ENCODE measurements at places on chromosomes 6 and 20.

GRCh38 chr20:50354721-50355589, 155.2 kb upstream of the PTPN1 start:
- no peak for DNase-seq

- no peak for DNase-seq
These were observed 28.8 kb downstream of the MTHFD1L start for GRCh38 chr6:150894191-150894744.

- DNase-seq, result peak; percentile 39
These were observed 12.9 kb downstream of the FARS2 start for GRCh38 chr6:5274231-5274630.

DNA sequence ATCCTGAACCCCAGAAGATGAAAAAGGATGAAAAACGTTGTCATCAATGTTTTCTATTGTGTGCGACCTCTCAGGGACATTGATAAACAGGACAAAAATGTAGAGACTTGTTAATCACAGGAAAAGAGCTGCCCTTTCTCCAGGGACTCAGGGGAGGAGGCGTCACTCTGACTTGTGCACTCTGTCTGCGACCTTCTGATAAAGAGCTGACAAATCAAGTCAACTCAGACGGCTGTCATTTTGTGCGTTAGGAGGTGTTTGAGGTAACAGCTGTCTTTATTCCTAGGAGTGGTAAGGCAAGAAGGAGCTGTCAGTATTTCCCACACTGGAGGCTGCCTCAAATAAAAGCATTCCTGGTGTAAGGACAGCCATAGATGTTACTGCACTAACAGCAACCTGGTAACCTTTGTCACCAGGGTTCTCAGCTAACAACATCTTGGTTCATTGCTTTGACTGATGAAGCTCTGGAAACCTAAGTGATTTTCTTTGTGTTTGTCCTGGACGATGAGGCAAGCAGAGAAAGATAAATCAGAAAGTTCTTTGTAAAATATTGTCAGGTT, 38.6 kb upstream of the NXT1 start:
- no peak for DNase-seq

DNA sequence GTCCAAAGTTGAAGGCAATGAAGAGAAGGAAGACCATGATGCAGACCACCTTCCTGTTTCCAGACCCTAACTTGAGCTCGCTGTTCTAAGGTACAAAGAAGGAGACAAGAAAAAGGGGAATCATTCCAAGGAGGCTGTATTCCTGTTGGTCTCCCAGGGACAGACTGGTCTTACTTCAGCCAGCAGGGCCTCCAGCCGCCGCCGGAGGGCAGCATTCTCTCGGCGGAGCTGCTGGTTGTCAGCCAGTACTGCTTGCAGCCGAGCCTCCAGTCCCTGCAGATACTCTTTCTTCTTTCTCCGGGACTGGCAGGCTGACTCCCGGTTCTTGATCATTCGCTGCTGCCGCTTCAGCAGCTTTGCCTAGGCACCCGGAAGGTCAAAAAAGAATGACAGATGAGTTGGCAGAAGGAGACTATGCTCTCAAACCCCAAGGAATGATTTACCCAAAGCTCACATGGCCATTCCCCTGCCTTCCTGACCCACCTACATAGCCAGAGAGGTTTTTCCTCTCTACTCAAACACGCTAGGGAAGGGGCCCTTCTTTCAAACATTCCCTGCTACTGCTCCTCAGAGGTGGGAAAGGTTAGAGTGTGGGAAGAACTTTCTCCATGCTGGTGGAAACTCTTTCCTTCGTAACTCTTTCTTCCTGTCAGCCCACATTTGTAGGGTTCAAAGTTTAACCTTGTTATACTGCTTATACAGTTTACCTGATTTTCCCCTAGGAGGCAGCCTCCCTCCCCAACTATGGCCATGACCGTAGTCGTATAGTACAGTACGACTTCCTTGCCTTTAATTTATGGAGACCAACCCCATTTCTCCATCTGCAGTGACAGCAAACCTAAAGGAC, 9.0 kb downstream of the ATF6B start:
- DNase-seq, result peak; percentile 88

DNA sequence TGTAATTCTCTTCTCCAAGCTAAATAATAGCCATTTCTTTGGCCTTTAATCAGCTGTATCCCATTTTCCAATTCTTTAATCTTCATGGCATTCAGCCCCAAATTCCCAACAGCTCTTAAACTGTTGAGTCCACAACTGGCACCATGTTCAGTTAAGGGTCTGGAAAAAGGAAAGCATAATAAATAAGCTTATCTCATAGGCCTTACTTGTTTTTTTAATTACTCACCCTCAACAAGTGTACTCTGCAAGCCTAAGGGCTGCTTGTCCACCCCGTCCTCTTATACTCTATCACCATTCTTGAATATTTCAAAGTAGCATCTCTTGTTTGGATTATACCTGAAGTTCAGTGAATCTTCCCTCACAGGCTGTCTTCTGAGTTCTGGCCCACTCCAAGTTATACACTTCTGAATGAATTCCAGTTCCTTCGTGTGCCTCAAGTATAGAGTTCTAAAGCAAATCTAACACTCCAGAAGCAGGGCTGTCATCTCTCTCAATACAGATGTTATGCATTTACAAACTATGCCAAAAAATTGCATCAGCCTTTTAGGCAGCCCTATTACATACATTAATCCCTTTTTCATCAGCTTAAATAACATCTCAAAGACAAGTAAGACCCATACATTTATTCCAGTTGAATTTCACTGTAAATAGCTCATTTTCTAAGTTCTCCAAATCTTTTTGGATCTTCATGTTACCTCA, 98.7 kb downstream of the COL21A1 start:
- no peak for DNase-seq

- peak; percentile 66 for DNase-seq
These were observed 3.0 kb upstream of the NCOA7 start for GRCh38 chr6:125787791-125788190.

GRCh38 chr6:150848400-150848799, 17.1 kb upstream of the MTHFD1L start:
- DNase-seq, result peak; percentile 10

- DNase-seq, result peak; percentile 58
These were observed 8.3 kb upstream of the TIAM2 start for GRCh38 chr6:154986787-154987235.

GRCh38 chr6:33584700-33585402, 4.8 kb upstream of the BAK1 start:
- no peak for DNase-seq

GRCh38 chr6:89965441-89966227, 71.4 kb downstream of the GJA10 start:
- DNase-seq, result no peak

- no peak for DNase-seq
These were observed 57.4 kb downstream of the PRL start for GRCh38 chr6:22239261-22239921.

DNA sequence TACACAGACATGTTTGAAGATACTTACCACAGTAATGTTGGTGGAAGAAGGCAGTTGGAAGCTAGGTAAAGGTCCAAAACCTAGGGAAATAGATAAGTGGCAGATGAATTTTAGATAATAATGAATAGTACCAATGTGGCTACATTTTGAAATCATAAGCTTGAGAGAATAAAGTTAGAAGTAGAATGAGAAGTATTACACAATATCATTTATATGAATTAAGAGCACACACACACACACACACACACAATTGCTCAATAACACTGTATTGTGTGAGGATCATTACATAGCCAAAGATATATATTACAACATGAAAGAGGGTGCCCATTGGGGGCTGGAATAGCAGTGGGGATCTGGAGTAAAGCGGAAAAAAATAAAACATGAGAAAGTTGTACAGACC, 149.0 kb upstream of the EYA4 start:
- DNase-seq, result no peak

DNA sequence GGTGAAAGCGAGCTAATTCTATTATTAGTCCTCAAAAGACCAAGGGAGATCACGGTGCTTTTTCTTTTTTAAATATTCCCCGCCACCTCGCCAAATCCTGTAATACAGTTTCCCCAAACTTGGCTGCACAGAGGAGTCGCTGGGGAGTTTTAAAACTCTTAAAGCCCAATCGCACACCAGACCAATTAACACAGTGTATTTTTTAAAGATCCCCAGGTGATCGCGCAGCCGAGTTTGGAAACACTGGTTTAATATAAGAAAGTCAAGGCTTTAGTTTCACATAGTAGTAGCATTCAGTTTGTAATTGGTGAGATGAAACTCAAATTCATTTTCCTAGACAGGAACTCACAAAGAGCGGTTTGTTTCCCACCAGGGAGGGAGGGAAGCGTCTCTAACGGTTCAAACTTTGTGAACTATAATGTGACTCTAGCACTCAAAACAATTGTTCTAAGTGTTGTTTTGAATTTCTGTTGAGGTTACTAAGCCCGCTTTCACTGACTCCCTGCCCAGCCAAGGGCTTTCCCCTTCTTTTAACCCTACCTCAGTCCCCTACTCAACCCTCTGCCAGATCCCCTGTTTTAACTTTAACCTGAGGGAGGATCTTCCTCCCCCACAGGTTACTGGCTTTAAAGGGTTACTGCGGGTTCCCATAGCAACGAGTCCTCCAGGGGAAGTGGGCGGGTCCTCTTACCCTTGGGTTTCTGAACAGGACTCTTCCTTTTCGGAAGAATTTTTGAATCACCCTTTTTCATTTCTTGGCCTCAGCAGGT, 25.7 kb upstream of the BTBD3 start:
- peak; percentile 79 for DNase-seq

- no peak for DNase-seq
These were observed 9.1 kb downstream of the DNAJC5 start for GRCh38 chr20:63903796-63904561.

DNA sequence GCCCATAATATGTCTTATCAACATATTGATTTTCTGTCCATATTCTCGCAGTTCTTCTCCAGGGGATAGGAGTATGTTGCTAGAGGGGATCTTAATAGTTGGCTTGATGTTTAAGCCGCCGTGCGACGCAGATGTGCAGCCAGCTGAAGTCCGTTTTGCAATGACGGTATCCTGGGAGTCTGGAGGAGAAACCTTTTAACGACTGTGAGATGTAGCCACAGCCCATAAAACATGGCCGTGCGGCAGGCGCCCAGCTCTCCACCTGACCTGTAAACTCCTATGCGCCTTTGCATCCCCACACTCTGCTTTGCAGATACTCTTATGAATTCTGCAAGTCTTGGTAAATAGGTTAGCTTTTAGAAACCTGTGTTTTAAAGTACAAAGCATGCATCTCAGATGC, 36.9 kb downstream of the BMP6 start:
- DNase-seq, result no peak

DNA sequence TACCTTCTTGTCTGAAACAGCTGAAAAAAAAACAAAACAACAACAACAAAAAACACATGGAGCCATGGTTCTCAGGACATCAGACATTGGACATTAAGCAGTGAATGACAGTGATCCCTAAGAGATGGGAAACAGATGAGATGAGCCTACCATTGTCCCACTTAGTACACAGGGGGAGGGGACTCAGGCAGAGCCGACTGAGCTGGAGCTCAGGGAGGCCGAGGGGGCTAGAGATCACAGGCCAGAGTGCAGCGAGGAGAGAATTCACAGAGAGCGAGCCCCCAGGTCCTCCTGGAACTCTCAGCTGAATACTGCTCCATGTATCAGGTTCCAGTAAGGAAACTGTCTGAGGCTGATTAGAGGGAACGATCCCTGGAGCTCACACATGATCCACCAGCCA, 134.6 kb downstream of the GRM4 start:
- DNase-seq, result no peak

DNA sequence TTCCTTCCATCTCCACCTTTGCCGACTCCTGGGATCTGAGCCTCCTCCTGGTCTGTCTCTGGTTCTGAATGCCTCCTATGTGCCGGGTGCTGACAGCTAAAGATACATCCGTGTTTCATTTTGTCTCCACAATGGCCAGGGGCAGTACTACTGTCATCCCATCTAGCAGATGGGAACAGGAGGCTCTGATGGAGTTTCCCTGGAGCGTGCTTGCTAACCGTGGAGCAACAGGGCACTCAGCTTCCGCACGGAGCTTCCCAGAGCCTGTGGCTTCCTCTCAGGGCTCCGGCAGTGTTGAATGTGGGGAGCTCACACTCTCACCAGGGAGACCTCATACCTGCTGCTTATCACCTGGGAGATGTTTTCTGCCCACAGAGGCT, 11.9 kb upstream of the NPBWR2 start:
- no peak for DNase-seq

GRCh38 chr6:33278392-33278741, 1.4 kb downstream of the B3GALT4 start:
- DNase-seq, result no peak

DNA sequence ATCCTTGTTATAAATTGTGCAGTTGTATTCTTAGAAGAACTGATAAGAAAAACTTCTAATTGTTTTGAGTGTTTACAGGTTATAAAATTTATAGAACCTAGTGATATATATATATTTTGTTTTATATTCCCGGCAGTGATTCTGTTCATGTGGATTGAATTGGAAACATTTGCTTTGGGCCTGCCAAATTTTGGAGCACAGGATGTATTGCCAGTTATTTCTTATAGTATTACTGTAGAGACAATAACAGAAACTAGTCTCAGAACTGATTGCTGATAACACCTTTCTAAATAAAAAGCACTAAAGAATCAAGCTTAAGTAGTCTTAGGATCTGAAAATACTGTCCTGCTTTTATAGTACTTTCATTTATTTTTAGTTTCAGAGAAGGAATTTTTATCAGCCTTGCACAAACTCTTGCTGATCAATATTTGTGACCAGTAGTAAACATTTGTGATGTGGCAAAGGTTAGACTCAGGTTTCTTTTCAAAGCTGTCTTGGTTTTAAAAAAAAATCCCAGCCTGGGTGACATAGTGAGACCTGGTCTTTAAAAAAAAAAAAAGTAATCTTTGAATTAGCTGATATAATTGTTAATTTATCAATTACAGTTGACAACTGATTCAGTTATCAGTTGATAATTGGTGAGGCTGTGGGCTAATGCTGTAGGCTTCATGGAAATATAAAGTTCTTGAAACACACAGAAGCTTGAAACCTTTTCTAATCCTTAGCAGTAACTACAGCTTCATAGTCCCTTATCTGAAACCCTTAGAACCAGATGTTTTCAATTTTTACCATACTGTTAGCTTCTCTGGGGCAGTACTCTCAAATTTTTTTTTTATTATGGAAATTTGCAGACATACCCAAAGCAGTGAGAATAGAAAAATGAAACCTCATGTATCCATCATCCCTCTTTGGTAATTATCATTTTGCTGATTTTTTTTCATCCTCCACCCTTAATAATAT, 42.4 kb downstream of the RNGTT start:
- no peak for DNase-seq

- no peak for DNase-seq
These were observed 6.0 kb downstream of the ASF1A start for GRCh38 chr6:118899948-118900347.

GRCh38 chr6:37025621-37026466, 20.4 kb downstream of the FGD2 start:
- no peak for DNase-seq

DNA sequence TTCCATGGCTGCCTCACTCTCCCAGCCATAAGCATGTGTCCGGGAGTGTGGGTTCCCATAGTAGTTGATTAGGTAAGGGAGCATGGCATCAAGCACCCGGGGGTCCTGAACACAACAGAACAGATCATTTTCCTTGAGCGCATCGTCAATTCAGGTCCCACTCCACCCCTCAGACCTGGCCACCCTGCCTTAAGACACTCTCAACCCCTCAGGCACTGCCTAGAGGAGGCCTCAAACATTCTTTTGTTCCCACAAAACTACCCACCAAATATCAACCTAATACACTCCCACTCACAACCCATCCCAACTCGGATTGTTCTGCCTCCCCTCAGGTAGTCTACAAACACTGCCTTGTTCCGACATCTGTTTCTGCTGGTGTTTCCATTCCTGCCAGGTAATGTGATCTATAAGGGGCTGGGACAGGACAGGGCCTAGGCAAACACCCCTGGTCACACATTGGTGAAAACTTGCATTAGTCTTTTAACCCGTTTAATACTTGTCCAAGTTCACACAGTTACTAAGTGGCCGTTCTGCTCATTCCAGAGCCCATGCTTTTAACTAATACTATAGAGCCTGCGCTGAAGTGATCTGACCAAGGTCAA, 1.4 kb downstream of the NFS1 start:
- no peak for DNase-seq
